ENCODE measurements at places on chromosomes 6 and 20.
A peak's percentile ranks its signal among the peaks of the same experiment; 100 is the strongest.

GRCh38 chr6:169968541-169969270 is 217.3 kb downstream of the ERMARD start:
- DNase-seq = no peak

GRCh38 chr6:131400779-131401496 is 172.1 kb upstream of the ARG1 start:
- no peak for DNase-seq

- no peak for DNase-seq
Observed at GRCh38 chr20:29740601-29740950, 1516.9 kb upstream of the DEFB115 start.

DNA sequence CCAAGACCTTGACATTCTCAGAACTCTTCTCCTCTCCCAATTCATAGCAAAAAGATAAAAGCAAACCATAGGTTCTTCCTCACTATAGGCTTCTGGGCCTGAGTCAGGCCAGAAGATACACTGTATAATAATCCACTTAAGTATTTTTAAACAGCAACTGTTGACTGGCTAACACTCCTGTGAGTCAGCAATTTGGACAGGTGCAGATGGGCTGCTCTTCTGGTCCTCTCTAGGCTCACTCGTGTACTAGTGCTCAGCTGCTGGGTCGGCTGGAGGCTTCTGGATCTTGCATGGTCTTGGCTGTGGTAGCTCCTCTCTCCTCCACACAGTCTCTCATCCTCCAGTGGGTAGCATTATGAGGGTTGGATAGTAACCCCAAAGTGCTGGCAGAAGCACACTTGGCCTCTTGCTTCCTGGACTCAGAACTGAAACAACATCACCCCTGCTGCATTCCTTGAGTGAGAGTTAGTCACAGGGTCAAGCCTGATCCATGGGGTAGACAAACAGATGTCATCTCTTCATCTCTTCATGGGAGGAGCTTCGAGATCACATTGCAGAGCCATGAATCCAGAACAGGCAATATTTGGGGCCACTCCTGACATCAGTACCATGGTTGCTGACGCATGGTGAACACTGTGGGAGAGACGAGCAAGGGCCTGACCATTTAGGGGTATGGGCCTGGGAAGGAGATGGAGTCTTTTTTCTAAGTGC is 86.9 kb downstream of the C6orf118 start:
- no peak for DNase-seq

GRCh38 chr6:111072801-111073360 is 14.4 kb upstream of the SLC16A10 start:
- no peak for DNase-seq

DNA sequence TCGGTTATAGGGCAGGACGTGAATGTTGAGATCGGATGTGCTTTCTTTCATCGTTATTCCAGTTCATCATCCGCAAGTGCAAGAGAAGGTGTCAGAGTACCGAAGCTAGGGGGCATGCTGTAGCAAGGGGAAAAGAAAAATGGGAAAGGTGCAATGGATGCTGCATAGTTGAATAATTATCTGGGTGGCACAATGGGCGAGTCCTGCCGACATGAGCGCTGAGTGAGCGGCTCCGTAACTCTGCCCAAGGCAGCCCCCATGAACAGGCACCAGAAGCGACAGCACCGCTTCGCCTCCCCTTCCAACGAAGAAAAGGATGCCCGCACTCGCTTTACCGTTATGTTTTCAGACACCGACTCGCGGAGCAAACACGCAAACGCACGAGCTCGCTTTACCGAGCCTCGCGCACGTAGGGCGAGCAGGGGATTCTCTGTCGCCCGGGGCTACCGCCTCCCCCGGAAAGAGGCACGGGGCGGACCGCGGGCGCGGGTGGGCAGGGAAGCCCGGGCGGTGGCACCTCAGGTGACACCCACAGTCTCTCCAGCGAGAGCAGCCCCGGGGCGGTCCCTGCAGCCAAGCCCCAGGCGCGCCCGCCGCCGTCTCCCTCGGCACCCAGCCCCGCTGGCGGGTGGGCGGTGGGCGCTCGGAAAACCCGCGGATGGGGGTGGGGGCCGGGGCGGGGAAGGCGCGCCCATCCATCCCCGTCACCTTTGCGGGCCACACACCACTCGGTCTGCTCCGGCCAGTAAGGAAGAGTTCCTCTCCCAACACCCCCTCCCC is 654 bp downstream of the WASF1 start:
- DNase-seq = peak; percentile 78

DNA sequence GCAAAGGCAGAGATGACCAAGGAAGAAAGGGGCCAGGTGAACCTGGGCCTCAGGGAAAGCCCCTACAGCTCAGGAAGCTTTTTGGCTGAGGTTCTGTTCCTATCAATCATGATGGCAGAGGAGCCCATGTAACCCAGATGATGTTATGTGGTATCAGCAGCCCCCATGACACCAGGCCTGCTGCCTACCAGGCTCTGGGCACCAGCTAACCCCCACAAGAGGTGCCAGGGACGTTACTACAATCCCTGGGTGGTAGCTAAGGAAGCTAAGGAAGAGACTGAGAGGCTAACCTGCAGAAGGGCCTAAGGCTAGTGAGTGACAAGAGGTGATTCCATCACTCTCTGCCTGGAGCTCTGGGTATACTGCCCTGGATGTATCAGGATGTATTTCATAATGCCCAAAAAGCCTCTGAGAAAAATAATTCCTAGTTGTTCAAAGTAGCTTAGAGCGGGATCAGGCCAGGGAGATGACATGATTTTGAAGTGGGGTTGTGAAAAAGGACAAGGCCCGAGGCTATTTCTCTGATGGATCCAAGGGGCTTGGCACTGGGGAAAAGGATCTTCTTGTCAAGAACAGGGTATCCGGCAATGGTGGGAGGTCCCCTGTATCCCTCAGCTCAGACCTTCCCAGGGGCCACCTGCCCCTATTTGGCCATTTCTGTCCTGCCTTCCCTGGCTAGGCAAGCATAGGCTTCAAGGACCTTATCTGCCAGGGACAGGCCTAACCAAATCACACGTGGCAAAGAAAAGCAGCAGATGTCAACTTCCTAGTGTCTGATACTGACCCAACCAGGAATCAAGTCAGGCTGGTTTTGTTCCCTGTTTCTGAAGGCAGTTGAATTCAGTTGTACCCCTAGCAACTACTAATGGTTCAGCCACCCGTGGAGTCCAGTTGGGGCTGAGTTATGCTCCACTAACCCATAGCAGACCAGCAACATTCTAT is 41.3 kb downstream of the PANK2 start:
- DNase-seq = no peak

- no peak for DNase-seq
Observed at GRCh38 chr6:167647737-167648470, 178.8 kb upstream of the AFDN start.

DNA sequence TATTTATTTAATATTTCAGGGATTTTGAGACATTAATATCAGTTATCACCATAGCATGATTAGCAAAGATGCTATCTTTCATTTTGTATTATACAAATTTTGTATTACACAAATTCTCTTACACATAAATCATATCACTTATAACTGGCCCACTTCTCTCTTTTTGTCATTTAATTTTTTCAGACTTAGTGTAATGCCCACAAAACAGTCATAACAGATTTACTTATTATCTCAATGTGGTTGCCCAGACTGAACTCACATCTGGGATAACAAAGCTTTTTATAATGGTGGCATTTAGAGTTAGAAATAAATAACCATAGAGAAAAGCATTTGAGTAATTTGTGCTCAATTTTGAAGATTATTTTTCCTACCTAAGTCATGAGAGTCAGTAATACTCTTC is 148.3 kb downstream of the TFAP2B start:
- no peak for DNase-seq

GRCh38 chr6:41489120-41489851 is 56.9 kb upstream of the FOXP4 start:
- DNase-seq = peak; percentile 52

- DNase-seq = no peak
Observed at GRCh38 chr6:101614774-101615173, 221.3 kb downstream of the GRIK2 start.

DNA sequence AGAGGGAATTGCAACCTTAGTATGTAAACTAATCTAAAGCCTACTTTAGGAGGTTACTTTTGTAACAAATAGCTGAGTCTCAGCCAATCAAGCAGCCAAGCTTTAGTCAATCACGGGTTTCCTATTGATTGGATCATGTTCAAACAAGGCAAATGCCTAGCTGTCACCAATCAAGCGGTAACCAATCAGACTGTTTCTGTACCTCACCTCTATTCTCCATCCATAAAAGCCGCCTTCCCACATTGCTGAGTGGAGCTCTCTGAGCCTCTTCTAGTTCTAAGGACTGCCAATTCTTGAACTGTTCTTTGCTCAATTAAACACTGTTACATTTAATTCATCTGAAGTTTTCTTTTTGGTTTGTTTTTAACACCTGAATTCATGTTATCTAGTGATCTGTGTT is 148.4 kb upstream of the BMP5 start:
- no peak for DNase-seq

DNA sequence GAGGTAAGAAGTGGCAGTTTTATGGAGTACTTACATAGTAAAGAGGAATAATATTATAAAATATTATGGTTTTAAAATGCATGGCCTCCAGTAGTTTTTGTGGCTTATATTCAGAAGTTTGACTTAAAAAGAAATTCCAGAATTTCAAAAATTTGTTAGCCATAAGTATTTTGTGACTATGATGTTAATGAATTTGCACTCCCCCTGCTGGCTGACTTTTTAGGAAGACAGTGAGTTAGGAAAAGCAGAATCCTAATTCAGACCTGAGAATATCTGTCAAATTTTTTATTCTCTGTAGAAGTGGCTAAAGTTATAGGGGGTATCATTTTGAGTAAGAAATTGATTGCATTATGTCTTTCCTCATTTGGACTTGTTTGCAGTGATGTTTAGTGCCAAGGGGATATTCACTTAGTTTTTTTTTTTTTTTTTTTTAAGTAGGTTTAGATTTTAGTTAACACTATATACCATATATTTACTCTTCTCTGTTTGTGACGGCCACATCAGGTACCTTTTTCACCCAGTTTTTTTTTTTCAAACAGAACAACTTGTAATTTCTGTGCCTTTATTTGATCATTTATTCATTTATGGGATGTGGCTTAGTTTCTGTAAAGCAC is 40.8 kb downstream of the ZFAND3 start:
- peak; percentile 39 for DNase-seq

DNA sequence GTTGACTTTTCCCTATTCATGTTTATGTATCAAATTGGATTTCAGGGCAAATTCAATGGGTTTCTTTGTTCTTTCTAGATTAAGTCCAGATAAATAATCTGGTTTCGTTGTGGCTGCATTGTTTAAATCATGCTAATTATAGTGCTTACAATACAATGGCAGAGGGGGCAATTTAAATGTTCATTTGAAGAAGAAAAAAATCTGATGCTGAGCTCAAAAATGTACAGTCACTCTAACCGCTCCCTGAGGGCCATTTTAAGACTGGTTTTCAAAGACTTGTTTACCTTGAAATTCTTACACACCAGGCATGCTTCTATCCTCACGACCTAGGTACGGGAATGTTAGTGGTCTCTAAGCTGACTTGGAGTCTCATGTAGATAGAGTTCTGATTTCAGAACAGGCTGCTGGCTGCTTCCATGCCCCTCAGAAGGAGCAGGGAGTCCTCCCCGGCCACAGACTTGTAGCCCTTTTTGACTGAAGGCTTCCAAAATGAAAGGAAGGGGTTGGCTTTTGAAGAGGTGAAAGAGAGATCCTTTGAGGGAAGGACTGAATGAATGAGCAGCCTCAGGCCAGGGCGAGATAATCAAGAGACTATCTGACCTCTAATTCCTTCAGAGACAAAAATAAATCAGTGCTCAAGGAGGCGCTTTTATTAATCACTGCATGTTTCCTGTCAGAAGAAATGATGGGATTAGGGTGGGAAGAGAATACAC is 86.1 kb upstream of the ZNF217 start:
- DNase-seq = no peak

DNA sequence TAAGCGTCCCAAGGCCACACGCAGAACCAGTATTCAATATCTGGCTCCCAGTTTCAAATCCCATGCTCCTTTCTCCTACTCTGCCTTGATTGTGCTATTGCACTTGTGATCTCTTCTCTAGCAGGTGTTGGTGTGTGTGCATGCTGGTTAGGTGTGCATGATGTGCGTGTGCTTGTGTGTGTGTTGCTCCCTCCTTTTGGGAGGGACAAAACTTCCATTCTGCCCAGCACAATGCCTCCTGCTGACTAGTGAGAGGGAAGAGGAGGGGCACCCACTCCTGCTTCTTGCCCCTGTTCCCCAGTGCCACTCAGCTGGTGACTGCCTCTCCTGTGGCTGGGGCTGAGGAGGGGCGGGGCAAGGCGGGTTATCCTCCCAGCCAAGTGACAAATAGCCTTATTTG is 19.7 kb downstream of the CD40 start:
- DNase-seq = no peak

DNA sequence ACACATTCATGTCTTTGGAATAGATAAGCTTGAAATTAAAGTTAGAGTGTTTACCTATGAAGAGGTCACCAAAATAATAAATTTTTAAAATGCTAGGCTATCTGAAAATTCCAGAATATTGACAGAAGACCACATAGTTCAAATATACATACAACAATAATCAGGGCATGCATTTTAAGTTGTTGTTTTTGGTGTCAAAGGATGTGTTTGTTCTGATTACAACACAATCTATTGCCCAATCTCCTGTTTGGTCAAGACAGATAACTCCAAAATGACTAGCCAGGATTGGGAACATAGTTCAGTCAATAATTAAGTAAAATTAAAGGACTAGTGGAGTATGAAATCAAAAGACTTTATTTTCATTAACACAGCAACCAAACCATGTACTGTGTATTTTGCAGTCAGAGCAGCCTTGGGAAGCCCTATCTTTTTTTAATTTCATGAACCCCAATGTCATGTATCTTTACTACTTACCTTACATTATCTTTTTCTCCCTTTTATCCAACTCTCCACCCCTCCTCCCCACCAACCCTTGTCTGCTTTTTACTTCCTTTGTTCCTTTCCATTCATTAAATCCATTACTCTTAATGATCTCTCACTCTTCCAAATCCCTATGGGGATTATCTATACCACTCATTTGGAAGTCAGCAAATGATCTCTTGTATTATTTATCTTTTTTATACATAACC is 111.2 kb downstream of the CDK19 start:
- no peak for DNase-seq

DNA sequence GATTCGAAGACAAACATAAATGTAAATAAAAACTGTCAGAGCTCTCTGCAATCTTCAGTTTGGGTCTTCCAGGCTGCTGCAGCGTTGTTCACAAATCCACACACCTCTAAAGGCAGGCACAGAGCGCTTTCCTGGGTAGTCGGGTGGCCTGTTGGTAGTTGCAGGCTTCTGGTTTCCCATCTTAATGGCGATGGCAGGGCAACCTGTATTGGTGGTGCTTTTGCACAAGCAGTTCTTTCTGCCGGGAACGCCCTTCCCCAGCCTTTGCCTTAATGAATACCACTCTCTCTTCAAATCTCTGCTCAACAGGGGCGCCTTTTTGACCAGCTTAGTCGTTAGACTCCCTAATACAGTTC is 723 bp upstream of the IFT52 start:
- DNase-seq = peak; percentile 51

- DNase-seq = no peak
Observed at GRCh38 chr6:167746390-167746907, 80.3 kb upstream of the AFDN start.

GRCh38 chr6:39892490-39893129 is 41.7 kb downstream of the MOCS1 start:
- DNase-seq = no peak

GRCh38 chr20:44609006-44609515 is 26.7 kb downstream of the PKIG start:
- no peak for DNase-seq

GRCh38 chr6:83019741-83020140 is 45.9 kb downstream of the UBE3D start:
- no peak for DNase-seq

GRCh38 chr6:37696220-37696840 is 1.4 kb downstream of the MDGA1 start:
- DNase-seq = no peak
